Motor neuron (in vitro differentiated cells): ENCODE measurements at places on chromosomes 16 and 17.

- no peak for ATAC-seq
Observed at GRCh38 chr16:75781683-75782343, 55.5 kb upstream of the CPHXL start.

DNA sequence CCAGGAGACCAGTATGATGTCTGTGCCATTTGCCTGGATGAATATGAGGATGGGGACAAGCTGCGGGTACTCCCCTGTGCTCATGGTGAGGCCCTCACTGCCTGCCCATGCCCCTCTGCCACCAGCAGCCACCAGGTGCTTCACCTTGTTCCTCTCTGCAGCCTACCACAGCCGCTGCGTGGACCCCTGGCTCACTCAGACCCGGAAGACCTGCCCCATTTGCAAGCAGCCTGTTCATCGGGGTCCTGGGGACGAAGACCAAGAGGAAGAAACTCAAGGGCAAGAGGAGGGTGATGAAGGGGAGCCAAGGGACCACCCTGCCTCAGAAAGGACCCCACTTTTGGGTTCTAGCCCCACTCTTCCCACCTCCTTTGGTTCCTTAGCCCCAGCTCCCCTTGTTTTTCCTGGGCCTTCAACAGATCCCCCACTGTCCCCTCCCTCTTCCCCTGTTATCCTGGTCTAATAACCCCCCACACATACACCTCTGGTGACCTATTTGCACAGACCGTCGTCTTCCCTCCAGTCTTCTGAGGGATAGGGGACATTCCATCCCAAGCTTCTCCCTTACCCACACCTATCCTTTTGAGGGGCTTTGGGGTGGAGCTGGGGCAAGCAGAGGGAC, 3.7 kb downstream of the PFN1 start:
- no peak for ATAC-seq

DNA sequence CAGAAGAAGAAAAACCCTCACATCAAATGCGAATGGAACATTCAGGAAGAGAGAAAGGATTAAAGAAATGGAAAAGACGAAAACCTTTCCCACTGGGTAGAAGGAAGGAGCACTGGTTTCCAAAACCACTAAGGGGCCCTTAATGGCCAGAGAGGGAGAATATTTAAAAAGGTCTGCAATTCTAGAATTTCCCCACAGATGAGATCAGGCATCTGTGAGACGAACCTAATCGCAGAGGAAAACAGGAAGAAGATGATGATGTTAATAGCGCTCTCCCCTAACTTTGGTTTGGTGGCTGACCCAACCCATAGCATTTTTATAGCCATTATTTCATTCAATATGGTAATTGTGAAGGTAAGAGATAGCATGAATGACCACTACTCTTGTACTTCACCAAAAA, 32.8 kb downstream of the XYLT1 start:
- ATAC-seq = no peak

DNA sequence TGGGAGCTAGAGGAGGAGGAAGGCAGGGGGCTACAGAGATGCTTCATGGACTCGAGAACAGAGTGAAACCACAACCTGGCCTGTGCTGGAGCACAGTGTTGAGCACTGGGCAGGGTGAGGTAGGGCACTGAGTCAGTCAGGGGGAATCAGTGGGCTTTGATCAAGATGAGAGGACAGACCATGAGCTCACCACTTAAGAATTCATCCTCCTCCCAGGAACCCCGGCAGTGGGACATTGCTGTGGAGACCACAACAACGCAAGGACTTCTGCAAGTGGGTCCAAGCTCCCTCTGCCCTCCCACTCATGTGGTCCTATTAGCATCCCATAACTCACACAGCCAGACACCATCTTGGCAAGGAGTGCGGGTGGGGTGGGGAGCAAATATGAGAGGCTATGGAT, 1.7 kb upstream of the CES5A start:
- peak; percentile 49 for ATAC-seq

DNA sequence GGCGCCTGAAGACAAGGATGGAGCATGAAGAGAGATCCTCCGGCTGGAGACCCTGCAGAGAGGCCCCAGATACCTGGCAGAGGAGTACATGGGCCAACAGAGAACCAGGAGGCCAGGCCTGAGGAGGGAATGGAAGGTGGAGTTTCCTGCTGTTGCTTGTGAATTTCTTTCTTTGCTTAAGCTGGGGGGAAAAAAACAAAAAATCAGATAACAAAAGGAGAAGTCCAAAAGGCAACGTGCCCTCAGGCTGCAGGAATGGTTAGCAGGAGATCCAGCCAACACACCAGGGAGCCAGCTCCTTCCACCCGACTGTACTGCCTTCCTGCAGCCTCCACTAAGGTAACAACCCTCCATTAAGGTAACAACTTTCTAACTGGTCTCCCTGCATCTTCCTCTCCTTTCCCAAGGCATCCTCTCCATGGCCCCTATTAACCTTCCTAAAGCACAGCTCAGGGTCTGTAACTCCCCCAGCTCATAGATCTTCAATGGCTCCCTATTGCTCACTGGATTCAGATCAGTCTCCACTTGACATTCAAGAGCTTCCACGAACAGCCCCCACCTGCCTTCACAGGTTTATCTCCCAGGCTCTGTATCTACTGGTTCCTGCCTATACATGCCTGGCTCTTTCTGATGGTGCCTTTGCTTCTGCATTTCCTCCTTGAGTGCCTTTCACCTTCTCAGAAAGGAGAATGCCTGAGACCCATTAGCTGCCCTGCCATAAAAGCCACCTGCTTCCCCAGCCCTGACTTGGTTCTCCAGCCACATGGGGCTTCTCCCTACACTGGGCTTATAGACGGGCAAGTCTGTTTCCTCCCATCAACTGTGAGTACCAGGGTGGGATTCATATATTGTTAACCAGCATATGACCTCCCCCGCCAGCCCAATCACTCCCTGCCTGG, 725 bp upstream of the ARL5C start:
- no peak for ATAC-seq

- peak; percentile 76 for ATAC-seq
Observed at GRCh38 chr16:69219279-69219678, 32.3 kb downstream of the SNTB2 start.

- ATAC-seq = peak; percentile 74
Observed at GRCh38 chr16:68707340-68708152, 29.5 kb upstream of the CDH1 start.

GRCh38 chr17:50480142-50480764, 1.6 kb downstream of the RSAD1 start:
- ATAC-seq = no peak

DNA sequence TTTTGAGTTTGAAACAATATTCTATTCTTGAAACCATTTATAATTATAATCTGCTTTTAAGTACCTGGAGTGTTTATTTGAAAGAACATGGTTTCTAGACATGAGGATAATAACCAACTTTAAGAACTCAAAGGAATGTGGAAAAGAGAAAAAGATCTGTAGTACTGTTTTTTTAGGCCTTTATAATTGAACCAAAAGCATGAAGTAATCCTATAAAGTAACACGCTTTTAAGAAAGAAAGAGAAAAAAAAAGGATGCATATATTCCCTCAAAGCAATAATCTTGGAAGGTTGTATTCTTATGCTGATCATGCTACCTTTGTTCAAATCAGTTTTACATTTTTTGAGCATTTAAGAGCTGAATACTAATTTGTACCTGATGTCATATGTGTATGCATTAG, 54.0 kb upstream of the RHBDL3 start:
- no peak for ATAC-seq
